OCI-LY7 (cell line): ENCODE measurements at places on chromosomes 13 and 19. TPM values are rescaled to one million over a fixed set of nuclear protein-coding genes. Genes with fewer than 3 reads are reported as not detected.

DNA sequence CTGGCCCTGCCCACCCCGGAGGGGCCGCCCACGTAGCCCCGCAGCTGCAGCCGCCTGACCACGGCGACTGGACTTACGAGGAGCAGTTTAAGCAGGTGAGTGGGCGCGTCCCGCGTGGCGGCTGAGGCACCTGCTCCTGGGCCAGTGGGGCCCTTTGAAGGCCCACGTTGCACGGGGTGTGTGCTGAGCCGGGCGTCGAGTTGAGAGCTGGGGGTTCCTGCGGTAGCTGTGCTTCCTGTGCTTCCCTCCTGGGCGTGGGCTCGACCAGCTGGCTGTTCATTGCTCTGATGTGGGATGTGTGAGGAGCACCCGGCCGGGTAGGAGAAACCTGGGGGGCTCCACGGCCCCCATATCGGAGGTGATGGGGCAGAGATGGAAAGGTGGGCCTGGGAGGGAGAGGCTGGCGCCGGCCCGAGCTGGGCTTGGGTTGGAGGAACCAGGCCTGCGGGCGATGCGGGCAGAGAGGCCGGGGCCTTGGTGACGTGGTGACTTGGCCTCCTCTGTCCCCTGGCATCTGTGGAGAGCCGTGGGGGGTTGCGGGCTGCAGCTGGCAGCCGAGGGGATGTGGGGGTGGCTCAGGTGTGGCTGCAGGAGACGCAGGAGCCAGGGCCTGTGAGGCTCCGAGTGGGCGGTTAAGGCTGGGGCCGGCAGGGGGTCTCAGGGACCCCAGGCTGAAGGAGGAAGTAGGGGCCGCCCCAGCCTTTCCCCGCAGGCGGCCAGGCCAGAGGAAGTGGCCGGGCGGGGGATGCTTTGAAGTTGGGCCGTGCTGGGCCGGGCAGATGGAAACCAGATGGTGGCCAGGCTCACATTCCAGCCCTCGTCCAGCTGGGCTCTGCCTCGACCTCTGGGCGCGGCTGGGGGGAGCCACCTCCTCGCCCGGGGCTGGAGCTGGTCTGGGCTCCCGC, 7.1 kb downstream of the ARID3A start:
- no peak for DNase-seq

Gene TMEM272
- 0.46 and 0.90 TPM in 2 replicates for total RNA-seq

GRCh38 chr13:95239283-95239682, 62.0 kb downstream of the ABCC4 start:
- peak; percentile 68 for DNase-seq

DNA sequence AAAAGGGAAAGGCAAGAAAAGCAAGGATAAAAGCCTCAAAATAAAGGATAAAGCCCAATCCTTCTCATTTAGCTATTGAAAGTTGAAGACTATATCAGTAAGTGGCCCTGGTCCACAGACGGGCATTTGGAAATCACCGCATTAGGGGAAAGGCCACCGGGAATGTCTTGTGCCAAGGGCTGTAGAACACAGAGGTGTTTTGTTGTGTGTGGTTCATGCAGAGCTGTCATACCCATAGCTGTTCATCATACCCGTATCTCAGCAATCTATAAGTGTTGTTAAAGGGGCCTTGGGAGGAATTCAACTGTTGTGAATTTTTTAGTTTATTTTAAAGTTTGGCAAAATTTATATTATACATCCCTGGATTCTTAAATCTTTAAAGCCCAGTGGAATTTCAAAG, 33.0 kb downstream of the DLEU7 start:
- DNase-seq = no peak

GRCh38 chr19:7953576-7953975, 10.1 kb upstream of the TIMM44 start:
- no peak for DNase-seq

Gene NANOS2
- not detected in 2 replicates for total RNA-seq

Gene DAZAP1
- total RNA-seq = 373 and 383 TPM in 2 replicates

- DNase-seq = no peak
Observed at GRCh38 chr19:12092065-12092867, 27.7 kb downstream of the ZNF844 start.

DNA sequence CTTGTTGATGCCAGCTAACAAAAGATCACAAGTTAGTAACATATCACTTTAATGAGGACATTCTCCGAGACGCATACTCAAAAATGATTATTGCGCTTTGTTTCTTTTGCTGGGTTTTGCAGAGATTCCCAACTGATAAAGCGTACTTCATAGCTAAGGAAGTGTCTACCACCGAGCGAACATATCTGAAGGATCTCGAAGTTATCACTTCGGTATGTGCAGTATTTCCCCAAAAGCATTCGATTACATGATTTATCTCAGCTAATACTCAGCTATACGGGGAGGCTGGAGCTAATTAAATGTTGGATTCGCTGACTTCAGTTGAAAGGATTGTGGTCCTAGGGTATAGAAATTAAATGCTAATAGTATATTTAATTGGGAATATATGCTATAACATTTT, 166.3 kb downstream of the STK24 start:
- DNase-seq = no peak

Gene TMEM145
- total RNA-seq = 1.8 TPM in 2 replicates

DNA sequence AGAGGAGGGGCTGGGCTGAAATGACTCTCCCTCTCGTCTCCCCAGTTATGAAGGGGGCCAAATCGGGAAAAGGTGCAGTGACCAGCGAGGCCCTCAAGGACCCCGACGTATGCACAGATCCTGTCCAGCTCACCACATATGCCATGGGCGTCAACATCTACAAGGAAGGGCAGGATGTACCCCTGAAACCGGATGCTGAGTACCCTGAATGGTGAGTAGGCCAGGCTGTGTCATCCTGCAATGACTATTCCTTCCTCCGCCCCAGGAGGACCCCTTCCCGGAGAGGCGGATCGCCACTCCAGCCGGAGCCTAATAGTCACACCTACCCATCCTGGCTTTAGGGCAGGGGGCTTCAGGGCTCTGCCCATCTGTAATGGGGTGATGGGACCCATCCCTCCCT, 2.6 kb downstream of the MRPL54 start:
- DNase-seq = no peak

DNA sequence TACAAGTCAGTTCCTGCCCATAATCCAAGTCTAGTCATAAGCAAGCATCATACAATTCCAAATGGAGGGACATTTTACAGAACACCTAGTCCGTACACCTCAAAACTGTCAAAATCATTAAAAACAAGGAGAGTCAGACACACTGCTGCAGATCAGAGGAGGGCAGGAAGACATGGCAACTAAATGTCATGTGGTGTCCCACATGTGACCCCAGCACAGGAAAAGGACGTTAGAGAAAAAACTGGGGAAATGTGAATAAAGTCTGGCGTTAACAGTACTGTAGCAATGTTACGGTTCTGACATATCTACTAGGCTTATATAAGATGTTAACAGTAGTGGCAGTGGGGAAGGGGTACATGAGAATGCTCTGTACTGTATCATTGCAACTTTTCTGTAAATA, 2.3 kb downstream of the ZSCAN5A start:
- no peak for DNase-seq

- DNase-seq = no peak
Observed at GRCh38 chr13:71677124-71677523, 189.9 kb downstream of the DACH1 start.

DNA sequence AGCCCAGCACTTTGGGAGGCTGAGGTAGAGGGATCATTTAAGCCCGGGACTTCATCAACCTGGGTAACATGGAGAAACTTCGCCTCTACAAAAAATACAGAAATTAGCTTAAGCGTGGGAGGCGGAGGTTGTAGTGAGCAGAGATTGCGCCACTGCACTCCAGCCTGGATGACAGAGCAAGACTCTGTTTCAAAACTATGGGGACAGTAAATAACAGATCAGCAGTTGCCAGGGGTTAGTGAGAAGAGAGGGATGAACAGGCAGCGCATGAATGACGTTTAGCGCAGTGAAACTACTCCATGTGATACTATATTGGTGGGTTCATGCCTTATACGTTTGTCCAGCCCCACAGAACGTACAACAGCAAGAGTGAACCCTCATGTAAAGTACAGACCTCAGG, 7.1 kb upstream of the ICAM3 start:
- DNase-seq = no peak

DNA sequence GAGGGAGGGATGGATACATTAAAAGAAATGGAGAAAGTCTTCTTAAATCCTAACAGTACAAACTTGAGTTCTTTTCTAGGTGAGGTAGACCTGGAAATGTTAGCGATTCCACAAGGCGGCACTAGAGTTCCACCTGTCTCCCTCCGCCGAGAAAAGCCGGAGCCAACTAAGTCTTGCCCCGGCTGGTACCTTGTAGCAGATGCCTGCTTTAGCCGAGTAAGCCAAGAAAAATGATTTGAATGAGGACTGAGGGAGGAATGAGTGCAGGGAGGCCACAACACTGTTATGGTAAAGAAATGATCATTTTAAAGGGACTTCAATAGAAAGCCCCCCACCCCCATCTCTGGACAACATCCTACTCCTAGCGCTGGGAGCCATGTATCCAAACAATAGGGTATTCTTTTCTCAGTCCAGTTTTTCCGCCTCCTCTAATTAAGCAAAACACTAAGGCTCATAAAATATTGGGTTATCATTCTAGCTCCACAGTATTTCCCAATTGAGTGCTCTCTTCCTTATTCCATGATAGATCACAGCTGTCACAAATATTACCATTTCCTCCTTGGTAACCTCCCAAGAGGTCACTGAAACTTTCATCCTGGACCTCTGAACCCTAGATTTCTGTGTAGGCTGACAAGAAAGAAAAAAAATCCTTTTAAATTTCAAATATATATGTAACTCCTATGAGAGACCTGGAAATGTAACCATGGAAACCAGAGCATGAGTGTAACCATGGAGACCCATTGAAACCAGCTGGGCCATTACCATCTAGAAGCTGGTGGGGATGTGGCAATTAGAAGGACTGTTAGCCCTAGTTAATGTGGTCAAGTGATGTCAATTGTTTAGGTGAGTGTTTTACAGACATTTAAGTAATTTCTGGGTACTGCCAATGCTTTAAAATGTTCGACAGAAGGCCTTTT, 58.3 kb downstream of the GPALPP1 start:
- peak; percentile 77 for DNase-seq

- no peak for DNase-seq
Observed at GRCh38 chr13:31240921-31241320, 41.1 kb downstream of the B3GLCT start.

Gene HSH2D
- 70.4 and 79.0 TPM in 2 replicates for total RNA-seq

Gene CCL25
- 0.57 and 0.70 TPM in 2 replicates for total RNA-seq

GRCh38 chr19:10634430-10634829, 9.1 kb downstream of the SLC44A2 start:
- no peak for DNase-seq

Gene S1PR4
- total RNA-seq = 25.8 and 26.5 TPM in 2 replicates

Gene ADGRE2
- total RNA-seq = 0.11 TPM in 1 of 2 replicates, not detected in the other

Gene CADM4
- not detected in 2 replicates for total RNA-seq

DNA sequence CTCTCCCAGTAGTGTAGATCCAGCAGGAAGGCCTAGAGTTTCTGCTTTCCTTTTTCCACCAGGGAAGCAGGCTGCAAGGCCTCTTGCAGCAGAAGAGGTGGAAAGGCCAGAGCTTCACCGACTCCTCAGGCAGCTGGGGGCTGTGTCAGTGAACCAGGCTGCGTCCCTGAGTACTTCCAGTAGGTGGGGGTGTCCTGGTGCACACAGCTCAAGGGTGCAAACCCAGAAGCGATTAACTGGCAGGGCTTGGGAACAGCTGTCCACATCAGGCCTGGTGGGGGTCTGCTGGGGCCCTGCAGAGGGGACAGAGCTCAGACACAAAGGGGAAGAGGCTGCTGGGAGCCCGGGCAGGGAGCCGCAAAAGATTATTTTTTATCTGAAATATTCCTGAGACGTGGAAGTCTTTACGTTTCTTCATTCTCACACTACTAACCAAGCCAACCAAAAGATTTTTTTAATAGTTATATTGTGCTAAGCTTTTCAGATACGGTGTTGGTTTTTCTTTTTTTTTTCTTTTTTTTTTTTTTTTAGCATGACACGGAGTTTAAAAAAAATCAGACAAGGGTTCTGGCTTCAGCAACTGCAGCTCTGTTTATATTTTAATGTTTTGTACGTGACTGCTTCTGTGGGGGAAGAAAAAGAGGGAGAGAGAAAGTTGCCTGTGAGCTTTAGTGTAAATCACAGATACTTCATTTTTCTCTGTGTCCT, 11.0 kb downstream of the TSHZ3 start:
- DNase-seq = peak; percentile 55

Gene CEACAM8
- not detected in 2 replicates for total RNA-seq

- no peak for DNase-seq
Observed at GRCh38 chr19:19571071-19571786, 33.2 kb downstream of the CILP2 start.

Gene PROZ
- not detected in 2 replicates for total RNA-seq

- DNase-seq = no peak
Observed at GRCh38 chr13:111380431-111380830, 60.0 kb downstream of the TEX29 start.

DNA sequence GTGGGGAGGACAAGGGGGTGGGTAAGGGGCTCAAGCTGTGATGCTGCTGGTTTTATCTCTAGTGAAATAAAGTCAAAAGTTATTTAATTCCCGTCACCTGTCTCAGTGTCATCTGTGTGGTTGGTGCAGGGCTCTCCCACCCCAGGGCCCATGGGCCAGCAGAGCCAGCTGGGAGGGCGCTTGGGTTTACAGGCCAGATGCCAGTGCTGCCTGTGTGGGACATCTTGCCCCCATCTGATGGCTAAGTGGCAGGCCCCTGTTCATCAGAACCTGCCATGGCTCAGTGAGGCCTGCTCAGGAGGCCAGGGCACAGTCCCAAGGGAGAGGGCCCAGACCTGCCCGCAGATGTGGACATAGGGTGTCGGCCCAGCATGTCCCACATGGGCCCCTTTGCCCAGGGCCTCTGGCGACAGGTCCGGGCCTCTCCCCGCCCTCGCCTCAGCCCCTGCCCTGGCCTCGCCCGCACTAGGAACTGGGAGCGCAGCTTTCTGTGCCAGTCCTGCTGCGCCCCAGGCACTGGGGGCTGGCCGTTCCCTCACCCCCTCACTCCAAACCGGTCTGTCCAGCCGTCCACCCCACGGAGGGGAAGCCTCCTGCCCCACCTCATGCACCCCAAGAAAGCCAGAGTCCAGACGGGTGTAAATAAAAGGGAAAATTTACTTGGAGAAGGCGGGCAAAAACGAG, 5.3 kb downstream of the ZNF296 start:
- no peak for DNase-seq

- no peak for DNase-seq
Observed at GRCh38 chr13:23467048-23467931, 33.8 kb upstream of the SACS start.

- DNase-seq = no peak
Observed at GRCh38 chr19:37933937-37934358, 26.9 kb downstream of the SIPA1L3 start.

DNA sequence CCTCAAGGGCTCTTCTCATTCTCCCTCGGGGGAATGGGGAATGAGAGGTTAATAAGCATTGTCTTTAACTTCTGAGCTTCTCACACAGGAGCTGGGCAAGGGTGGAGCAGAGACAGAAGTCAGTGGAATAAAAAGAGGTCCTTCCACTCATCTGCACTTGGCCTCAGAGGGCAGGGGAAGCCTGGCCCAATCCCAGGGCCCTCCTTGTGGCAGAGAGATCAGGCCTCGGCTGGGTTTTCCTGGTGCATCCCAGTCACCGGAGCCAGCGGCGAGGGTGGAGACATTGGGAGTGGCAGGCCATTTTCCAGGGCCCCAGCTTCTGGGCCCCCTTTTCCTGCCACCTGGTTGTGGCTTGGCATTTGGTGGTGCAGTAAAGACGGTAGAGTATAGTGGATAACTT, 10.6 kb downstream of the CALM3 start:
- DNase-seq = no peak

- DNase-seq = no peak
Observed at GRCh38 chr19:13089857-13090507, 12.7 kb downstream of the LYL1 start.
